ENCODE measurements at places on chromosomes 12 and 14.

DNA sequence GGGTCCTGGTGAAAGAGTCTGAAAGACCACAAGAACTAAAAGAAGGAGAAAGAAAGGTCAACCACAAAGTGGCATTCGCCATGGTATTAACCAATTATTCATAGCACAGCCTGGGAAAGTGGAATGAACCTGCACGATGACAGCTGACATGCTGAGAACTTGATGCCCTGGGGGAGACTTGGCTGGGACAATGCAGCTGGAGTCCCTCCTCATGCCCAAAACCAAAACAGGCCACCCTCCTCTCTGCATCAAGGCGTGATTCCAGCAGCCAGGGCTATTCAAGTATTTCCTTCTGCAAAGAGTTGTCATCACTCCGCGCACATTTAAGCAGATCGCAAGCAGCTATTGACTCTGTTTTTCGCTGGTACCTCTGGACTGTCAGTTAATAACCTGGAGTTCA lies 167.1 kb upstream of the NOS1 start:
- DNase-seq: no peak

- no peak for DNase-seq
These were observed 62.7 kb downstream of the TESC start for GRCh38 chr12:117036547-117036946.

GRCh38 chr14:91140672-91141071 lies 26.8 kb downstream of the DGLUCY start:
- DNase-seq: no peak

GRCh38 chr12:20455001-20455706 lies 86.8 kb downstream of the PDE3A start:
- no peak for DNase-seq

GRCh38 chr12:70042675-70043074 lies 200.6 kb upstream of the CNOT2 start:
- DNase-seq: no peak

GRCh38 chr12:89949457-89950195 lies 241.0 kb upstream of the ATP2B1 start:
- no peak for DNase-seq

DNA sequence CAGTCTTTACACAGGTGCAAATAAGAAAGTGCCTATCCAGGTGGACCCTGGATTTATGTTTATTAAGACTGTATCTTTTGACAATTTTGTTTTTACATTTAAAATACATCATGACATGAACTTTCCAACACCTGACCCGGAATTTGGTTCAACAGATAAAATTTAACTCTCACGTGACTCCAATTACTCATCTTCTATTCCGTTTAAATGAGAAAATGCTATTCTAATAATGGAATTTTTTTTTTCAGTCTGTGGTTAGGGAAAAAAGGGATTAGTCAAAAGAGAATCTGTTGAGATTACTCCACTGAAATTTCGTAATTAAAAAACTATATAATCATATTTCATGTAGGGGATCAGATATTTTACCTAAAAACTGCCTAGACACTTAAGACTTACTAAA lies 11.1 kb downstream of the VPS37B start:
- no peak for DNase-seq

DNA sequence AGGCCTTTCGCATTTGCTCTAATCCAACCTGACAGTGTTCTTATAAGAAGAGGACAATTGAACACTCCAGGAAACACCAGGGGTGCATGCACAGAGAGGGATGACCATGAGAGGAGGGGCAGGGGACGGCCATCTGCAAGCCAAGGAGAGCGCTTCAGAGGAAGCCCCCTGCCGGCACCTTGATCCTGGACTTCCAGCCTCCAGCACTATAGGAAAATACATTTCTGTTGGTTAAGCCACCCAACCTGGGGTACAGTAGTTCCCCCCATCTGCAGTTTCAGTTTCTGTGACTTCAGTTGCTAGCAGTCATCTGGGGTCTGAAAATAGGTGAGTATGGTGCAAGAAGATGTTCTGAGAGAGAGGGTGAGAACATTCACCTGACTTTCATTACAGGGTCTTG lies 64.7 kb downstream of the CLMN start:
- DNase-seq: no peak

DNA sequence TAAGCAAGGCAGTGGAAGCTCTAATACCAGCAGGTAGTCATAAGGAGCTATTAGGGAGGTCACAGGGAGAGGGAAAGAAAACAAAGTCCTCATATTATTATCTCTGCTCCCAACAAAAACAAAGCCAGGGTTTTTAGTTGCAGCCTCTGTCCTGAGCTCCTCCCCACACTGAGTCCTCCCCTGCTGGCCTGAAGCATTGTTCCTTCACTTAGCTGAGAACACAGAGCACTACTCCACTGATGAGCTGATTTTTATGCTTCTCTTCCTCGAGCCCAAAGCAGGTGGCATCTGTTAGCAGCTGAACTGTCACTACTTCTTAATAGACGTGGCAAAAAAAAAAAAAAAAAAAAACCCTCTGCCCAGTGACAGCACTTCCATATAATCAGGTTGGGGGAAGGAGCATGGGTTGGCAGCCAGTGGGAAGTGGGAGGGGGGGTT lies 10.5 kb upstream of the STAC3 start:
- no peak for DNase-seq

GRCh38 chr12:117134721-117135120 lies 35.5 kb upstream of the TESC start:
- DNase-seq: no peak

DNA sequence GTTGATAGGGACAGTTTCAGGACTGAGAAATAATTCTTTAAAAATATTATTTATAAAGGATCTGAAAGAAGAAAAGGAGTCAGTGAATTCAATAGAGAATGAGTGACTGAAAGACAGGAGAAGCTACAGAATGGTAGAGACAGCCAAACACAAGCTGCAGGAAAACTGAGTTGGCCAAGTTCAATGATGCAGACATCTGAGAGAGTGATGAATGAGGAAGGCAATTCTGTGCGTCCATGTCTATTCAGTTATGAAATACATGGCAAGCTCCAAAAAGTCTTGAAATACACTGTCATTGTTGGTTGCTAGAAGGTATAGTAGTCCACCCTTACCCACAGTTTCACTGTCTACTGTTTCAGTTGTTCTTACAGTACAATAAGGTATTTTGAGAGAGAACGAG lies 6.8 kb downstream of the LRRC74A start:
- DNase-seq: no peak

- no peak for DNase-seq
These were observed 12.4 kb downstream of the COPZ1 start for GRCh38 chr12:54337280-54337842.

- no peak for DNase-seq
These were observed 5.4 kb downstream of the TTC7B start for GRCh38 chr14:90810806-90811205.

- DNase-seq: no peak
These were observed 172.2 kb downstream of the NAV3 start for GRCh38 chr12:78002878-78003277.

- no peak for DNase-seq
These were observed 401.7 kb downstream of the TRHDE start for GRCh38 chr12:72673853-72674252.

DNA sequence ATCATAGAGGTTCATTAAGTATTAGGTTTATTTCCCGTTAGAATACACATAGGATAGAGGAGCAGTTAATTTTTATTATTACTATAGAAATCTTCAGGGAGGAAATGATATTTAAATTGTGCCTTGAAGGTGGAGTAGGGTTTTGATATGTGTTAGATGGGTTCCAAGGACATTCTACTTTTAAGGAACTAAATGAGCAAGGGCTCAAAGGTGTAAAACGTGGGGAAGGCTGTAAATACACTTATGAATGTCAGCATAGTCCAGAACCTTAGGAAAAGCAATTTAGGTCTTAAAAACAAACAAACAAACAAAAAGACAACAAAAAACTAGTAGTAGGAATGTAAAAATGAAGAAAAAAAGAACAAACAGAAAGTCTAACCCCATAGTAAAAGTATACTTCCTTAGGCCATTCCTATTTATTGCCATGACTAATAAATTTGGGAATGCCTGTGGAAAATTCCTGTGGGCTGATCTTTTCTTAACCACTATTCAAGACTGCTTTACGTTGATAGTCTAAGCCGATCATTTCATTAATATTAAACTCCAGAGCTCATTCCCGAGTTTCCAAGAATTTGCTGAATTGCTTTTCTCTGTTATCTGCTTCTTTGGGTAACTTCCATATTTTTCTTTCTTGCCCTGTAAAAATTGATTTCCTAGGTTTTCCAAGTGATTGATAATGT lies 180.3 kb downstream of the RAD51B start:
- DNase-seq: no peak

DNA sequence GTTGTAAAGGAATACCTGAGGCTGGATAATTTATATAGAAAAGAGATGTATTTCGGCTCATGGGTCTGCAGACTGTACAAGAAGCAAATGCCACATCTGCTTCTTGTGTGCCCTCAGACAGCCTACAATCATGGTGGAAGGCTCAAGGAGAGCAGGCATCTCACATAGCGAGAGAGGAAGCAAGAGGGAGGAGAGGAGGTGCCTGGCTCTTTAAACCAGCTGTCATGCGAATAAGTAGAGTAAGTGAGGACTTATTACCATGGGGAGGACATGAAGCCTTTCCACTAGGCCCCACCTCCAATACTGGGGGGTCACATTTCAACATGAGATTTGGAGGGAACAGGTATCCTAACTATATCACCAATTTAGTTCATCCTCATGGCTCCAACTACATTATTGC lies 118.7 kb downstream of the ACSS3 start:
- DNase-seq: no peak

DNA sequence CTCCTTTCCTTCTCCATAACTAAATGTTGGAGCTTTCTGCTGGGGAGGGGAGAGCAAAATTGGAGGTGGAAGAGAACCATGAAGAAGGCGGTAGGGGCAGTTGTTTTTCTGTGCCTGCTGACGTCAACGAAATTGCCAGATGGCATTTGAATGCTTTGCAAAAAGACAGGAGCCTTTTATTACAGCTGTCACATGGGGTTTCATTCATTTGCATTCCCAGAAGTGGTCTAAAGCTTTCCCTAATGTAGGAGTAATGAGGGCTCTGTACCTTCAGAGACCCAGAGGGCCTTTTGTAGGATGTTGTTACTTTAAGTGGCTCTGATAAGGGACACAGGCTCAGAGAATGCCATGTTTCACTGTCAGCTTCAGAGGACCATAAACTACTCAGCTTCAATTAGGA lies 107.1 kb upstream of the SLCO1C1 start:
- DNase-seq: no peak

DNA sequence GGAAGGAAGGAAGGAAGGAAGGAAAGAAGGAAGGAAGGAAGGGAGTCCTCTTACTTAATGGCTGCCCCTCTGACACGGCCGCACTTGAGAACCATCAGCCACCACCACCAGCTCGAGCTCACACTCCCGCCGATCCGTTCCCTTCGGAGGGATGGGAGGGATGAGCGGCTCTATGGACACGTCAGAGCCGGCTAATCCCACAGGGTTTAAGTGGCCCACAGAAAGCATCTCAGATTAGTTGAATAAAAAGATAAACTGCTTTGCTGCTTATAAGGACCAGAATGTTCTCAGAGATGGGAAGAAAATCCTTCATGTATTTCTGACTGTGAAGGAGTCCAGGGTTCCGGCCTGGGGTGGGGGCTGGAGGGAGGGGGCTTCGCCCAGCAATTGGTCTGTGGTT lies 31.1 kb downstream of the PRIMA1 start:
- no peak for DNase-seq

- DNase-seq: no peak
These were observed 46.0 kb downstream of the KCNK13 start for GRCh38 chr14:90107789-90108188.
